ENCODE measurements at places on chromosomes 6 and 20.
A peak's percentile ranks its signal among the peaks of the same experiment; 100 is the strongest.

DNA sequence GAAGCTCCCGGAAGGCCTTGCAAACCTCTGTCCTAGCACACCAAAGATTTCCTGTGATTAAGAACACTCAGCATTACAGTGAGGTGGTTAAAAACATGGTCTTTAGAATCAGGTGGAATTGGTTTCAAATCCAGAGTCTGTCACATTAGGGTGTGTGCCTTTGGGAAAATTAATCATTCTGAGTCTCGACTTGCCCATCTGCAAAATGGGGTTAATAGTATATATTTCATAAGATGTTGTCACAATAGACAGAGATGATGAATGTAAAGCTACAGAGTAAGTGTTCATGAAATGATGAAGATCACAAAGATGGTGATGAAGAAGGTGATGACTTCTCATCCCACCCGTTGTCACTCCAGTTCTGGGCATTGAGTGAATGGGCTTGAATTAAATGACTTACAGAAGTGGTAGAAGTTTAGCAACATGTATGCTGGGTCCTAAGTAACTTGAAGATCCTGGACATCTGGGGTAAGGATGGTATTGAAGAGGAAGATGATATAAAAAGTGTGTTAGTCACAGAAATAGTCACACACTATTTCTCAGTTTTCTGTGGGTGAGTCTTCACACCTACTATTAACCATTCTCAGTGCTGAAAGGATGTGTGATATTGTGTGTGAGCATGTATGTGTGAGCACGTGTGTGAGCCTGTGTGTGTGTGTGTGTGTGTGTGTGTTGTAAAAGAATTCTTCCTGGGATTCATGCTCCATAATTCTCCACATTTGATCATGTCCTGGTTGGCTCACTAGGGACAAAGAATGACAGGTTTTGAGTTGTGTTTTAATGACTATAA is 28.0 kb upstream of the NEDD9 start:
- no peak for DNase-seq

- DNase-seq = peak; percentile 72
Observed at GRCh38 chr6:157428427-157429202, 47.6 kb downstream of the ZDHHC14 start.

- peak; percentile 40 for DNase-seq
Observed at GRCh38 chr20:22586645-22587310, 2.4 kb upstream of the FOXA2 start.

DNA sequence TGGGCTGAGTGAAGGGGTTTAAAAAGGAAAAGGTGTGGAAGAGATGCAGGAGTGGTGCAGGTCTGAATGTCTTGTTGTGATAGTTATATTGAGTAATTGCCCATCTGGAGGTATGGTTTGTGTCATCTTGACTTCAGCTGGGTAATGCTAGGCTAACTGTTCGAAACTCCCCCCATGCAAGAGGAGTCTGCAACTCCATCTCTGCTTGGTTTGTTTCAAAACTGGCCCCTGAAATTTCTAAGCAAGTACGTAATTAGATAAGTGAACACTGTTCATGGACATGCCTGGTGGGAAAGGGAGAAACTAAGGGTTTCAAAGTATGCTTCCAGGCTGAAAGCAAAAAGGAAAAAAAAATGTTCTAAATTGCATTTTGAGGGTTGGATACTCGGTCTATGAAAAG is 17.1 kb downstream of the TTK start:
- DNase-seq = no peak

- no peak for DNase-seq
Observed at GRCh38 chr20:59207235-59207634, 43.6 kb downstream of the ZNF831 start.
